Mesenteric fat pad (tissue), 1 donor: ENCODE measurements at places on chromosomes 2 and 18. TPM values are rescaled to one million over a fixed set of nuclear protein-coding genes. Genes with fewer than 3 reads are reported as not detected.

GRCh38 chr18:26436176-26437051 is 111.9 kb downstream of the KCTD1 start:
- DNase-seq = no peak

GRCh38 chr2:199861132-199861774 is 10.3 kb upstream of the FTCDNL1 start:
- no peak for DNase-seq

DNA sequence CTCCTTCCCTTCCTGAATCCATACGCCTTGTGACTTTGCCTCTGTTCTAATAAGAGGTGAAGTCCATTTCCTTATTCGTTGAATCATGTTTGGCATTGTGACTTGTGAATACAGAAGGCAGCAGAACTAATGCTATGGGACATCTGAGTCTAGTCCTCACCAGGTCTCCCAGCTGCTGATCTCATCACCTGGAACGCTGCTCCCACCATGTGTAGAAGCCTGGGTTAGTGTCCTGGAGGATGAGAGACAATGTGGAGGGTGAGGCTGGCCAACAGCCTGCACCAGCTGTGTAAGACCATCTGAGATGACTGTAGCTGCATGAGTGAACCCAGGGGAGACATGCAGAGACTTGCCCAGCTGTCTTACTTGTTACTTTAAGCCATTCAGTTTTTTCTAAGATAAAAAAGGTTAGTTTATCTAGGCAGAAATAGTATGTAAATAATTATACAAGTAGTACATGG is 3.5 kb upstream of the HAAO start:
- DNase-seq = peak; percentile 33

- no peak for DNase-seq
These were observed 49.1 kb downstream of the TFPI start for GRCh38 chr2:187505065-187505672.

DNA sequence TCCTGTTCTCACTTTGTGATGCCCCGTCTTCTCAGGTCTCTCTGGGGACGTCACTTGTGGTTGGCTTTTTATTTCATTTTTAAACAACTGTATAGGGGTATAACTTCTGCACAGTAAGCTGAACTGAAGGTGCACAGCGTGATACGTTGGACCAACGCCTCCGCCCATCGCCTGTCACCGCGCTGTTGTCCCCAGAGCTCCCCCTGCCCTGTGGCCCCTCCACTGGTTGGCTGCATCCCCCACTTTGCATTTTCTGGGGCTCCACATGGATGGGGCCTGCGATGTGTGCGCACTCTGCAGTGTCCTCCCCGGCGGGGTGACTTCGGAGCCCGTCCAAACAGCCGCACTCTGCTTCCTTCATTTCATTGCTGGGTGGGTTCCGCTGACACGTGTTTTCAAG is 14.3 kb downstream of the GPR35 start:
- DNase-seq = peak; percentile 79

- DNase-seq = peak; percentile 91
These were observed 711 bp downstream of the SFXN5 start for GRCh38 chr2:73070643-73071359.

DNA sequence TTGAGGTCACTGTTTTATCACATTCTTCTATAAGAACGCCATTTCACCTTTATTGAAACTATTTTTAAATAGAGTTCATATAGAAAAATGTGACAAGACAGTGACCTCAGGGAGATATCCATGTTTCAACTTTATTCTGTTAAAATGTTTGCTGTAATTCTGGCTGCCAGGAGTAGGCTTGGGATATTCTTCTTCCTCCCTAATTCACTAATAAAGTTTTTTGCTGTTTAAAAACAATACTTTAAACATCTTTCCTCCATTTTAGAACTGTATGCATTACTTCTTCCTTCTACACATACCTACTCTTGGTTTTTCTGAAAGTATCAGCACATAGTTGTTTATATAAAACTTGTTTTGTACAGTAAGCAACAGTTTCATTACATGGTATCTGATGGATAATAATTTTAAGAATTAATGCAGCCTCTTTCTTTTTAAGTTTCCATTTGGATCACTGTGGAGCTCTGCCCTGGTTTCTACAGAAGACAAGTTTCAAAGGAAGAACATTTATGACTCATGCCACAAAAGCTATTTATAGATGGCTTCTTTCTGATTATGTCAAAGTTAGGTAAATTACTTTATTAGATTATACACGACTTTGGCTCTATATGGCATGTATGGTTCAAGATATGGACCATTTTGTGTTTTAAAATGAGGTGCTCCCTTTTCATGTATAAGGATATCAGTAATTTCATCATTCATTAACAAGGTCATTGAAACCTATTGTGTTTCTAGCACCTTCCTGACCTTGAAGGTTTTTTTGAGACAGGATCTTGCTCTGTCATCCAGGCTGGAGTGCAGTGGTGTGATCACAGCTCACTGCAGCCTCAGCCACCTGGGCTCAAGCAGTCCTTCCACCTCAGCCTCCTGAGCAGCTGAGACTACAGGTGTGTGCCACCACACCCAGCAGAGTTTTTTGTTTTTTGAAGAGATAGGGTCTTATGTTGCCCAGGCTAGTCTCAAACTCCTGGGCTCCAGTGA is 7.2 kb downstream of the CPSF3 start:
- no peak for DNase-seq

- no peak for DNase-seq
These were observed 174.7 kb downstream of the KLHL29 start for GRCh38 chr2:23559561-23560239.

- DNase-seq = no peak
These were observed 288.8 kb upstream of the SIX3 start for GRCh38 chr2:44652701-44653100.

DNA sequence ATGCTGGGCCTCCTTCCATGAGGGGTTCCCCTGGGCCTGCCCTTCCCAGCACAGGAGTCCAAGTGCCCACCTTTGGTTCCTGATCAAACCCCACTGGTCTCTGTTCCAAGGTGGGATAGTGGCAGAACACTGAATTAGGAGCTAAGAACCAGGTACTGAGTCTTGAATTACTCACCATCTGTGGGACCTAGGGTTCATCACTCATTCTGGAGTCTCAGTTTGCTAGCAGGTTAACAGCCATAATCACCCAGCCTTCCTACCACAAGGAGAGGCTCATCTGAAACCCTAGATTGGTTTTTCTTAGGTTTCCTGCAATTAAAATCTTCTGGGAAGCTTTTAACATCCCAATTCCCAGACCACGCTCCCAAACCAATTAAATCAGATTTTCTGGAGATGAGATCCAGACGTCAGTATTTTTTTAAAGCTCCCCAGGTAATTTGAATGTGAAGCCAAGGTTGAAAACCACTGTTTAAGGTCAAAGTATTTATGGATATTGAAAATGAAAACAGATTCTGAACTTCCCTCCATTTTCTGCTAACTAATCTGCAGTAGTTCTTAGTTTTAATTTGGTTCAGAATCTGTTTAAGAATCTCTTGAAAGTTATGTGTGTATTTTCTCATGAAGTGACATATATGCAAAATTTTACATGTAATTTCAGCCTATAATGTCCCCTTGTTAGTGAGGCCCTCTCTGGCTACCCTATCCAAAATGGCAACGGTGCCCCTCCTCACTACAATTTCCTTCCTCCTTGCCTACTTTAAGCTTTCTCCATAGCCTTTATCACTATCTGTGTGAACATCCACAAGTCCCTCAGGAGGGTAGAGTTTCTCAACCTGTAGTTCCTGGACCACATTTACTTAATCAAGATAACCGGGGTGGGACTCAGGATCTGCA is 166.5 kb upstream of the CXCR4 start:
- no peak for DNase-seq

GRCh38 chr2:84559838-84560237 is 43.5 kb downstream of the DNAH6 start:
- DNase-seq = no peak

GRCh38 chr18:32439241-32439640 is 31.4 kb downstream of the GAREM1 start:
- no peak for DNase-seq

- no peak for DNase-seq
These were observed 464.4 kb downstream of the CMPK2 start for GRCh38 chr2:6401301-6401700.

- DNase-seq = no peak
These were observed 115.7 kb downstream of the FAM210A start for GRCh38 chr18:13610555-13611141.

GRCh38 chr2:28993206-28993960 is 12.3 kb downstream of the TOGARAM2 start:
- DNase-seq = no peak

- DNase-seq = no peak
These were observed 4.0 kb upstream of the SLC20A1 start for GRCh38 chr2:112641701-112642100.

GRCh38 chr18:3051718-3052410 is 38.9 kb upstream of the LPIN2 start:
- no peak for DNase-seq

- no peak for DNase-seq
These were observed 188.2 kb downstream of the ZFP36L2 start for GRCh38 chr2:43038034-43038695.

- no peak for DNase-seq
These were observed 145.9 kb downstream of the CALCRL start for GRCh38 chr2:187302116-187302515.

DNA sequence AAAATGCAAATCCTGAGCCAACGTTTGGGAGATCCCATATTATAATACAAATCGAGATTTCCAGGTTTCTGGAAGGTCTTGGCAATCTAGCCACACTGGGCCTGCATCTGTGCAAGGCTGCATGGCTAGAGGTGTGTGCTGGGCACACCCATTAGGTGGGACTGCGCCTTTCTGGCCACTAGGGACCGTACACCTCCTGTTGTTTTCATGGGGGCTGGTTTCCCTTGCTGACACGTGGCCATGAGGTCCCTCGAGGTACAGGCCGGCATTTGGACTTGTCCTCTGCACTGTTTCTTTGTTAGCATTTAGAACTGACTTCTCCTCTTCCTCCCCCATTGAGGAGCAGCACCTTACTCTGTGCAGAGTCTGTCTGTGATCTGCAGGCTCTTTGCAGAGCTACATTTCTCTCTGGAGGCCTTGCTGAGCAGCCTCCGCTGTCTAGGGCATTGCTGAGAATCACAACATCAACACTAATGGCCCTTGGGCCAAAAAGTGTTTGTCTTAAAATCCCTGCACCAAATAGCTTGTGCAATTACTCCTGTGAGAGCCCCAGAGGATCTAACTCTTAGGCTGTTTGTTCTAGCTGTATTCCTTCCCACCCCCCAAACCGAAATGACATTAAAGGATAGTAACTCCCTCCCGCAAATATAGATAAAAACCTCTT is 131.2 kb downstream of the NEDD4L start:
- DNase-seq = no peak

DNA sequence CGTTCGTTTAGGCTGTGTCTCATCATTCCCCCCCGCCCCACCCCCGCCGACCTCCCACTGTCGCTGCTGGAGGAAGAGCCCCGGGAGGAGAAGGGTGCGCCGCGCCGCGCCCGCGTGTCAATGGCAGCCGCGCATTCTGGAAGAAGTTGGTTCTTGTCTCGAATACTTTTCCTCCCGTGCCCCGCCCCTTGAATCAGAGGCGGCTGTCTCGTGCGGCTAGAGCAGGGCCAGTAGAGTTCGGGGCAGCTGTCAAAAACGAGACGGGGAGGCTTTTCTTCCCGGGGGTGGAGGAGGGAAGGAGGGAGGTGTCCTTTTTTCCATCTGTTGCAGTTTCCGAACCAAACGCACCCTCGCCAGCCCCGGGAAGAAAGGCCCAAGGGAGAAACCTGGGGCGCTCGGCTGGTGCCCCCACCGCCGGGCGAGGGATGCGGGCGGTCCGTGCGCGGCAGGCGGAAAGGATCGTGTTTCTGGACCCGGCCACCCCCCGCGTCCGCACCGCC is 410 bp upstream of the TGIF1 start:
- DNase-seq = no peak

DNA sequence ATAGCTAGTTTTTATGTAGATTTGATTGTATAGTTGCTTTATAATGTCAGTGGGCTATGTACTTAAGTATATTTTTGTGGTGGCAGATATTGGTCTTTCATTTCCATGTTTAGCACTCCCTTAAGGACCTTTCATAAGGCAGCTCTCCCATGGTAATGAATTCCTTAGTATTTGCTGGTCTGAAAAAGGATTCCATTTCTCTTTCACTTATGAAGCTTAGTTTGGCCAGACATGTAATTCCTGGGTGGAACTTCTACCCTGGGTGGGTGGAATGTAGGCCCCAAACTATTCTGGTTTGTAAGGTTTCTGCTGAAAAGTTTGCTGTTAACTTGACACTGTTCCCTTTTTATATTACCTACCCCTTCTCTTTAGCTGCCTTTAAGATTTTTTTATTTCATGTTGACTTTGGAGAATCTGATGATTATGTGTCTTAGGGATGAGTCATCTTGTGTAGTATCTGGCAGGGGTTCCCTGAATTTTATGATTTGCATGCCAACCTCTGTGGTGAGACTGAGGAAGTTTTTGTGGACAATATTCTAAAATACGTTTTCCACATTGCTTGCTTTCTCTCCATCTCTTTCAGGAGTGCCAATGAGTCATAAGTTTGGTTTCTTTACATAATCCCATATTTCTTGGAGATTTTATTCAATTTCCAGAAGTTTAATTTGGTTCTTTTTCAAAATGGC is 65.4 kb upstream of the VRK2 start:
- no peak for DNase-seq

GRCh38 chr2:96870626-96871255 is 861 bp upstream of the SEMA4C start:
- DNase-seq = no peak

GRCh38 chr2:112035786-112036185 is 19.3 kb upstream of the TMEM87B start:
- no peak for DNase-seq

DNA sequence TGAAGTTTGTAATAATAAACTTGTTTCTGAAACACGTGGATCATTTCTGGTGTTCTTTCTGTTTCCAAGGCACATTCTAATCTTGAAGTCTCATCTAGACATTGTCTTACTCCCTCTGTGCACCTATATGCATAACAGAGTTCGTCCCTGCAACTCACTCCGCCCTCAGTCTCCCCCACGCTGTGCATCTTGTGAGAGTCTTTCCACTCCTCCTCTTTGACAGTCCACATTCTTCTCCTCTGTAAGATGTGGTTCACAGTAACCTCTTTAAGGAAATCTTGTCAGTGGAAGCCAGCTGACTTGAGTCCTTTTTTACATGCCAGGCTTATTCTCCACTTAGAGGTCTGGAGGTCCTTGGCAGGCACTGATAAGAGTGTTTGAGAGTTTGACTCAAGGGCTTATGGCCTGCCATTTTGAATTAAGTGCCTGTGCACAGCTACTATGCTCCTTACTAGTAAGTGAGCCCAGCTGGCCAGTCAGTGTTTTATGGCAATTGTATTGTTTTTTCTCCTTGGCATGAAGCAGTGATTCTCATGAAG is 108.9 kb upstream of the IL1R2 start:
- DNase-seq = no peak

- no peak for DNase-seq
These were observed 91.0 kb upstream of the LYPD1 start for GRCh38 chr2:132760971-132761370.

The MARS2 gene
- total RNA-seq = 8.0 TPM

The REG3G gene
- total RNA-seq = not detected

The TMEFF2 gene
- total RNA-seq = not detected

The KRTCAP3 gene
- 0.48 TPM for total RNA-seq

The LYPD1 gene
- 0.32 TPM for total RNA-seq

The KCNJ3 gene
- not detected for total RNA-seq

The TUBA4B gene
- not detected for total RNA-seq

The ANKRD62 gene
- total RNA-seq = not detected
